ENCODE measurements at places on chromosomes 5 and 9.

DNA sequence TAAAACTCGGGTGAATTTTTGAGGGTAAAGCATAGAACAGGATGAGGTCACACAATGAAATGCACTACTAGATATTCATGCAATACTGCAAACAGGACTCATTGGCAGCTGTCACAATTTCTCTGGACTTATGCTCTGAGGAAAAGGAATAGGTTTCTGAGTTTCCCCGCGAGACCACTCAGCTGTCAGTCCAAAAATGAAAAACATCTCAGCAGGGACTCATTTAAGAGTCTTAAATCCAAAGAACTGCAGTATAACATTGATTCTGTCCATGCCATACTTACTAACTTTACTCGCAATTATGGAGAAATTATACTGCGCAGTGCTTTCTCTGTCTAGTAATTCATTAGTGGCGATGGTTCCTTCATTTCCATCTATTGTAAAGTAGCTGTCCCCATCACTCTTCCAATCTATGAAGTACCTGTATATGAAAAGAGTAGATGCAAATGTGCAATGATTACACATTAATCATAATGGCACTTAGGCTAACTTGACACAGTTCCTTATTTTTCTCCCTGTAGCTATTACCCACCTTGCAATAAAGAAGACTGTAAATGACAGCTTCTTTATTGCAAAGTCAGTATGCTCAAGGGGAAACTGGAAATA, 1070.0 kb downstream of the CDH12 start:
- DNase-seq, result no peak

DNA sequence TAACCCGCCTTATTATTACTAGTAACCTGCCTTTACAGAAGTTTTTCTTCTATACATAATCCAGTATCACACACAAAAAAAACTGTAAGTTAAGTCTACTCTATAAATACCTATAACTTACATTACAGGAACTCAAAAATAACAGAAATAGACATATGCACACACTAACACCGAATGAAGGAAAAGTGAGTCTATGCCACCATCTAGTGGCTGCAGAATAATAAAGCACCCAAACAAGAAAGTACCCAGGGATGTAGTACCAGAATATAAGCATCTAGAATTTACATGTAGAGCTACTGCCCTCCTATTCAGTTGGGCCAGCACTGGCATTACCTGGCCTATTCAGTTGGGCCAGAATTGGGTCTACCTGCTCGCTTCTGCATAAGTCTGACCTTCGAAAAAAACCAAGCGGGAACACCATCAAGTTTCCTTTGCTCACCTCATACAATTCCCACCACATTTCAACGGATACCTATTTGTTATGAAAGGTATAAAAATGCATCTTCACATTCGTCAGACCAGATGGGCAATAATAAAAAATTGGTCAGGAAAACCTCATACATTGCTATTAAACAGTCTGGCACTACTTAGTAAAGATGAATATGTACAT, 4.0 kb upstream of the NIPSNAP3A start:
- DNase-seq, result peak; percentile 44

DNA sequence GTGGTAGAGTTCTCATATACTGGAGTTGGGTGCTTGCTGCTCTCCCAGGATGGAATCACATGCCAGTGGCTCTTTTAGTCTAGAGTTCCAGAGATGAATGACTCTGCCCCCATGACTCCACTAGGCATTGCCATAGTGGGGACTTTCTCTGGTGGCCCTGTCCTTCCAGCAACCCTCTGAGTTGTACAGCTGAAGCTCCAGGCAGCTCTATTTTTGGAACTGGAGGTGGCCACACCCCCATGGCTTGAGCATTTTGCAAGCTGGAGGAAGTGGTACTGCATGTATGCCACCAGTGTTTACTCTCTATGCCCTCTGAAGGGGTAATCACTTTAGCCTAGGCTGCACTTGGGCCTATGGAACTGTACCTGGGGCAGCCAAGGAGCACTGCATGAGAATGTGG, 112.6 kb downstream of the RANBP17 start:
- no peak for DNase-seq

DNA sequence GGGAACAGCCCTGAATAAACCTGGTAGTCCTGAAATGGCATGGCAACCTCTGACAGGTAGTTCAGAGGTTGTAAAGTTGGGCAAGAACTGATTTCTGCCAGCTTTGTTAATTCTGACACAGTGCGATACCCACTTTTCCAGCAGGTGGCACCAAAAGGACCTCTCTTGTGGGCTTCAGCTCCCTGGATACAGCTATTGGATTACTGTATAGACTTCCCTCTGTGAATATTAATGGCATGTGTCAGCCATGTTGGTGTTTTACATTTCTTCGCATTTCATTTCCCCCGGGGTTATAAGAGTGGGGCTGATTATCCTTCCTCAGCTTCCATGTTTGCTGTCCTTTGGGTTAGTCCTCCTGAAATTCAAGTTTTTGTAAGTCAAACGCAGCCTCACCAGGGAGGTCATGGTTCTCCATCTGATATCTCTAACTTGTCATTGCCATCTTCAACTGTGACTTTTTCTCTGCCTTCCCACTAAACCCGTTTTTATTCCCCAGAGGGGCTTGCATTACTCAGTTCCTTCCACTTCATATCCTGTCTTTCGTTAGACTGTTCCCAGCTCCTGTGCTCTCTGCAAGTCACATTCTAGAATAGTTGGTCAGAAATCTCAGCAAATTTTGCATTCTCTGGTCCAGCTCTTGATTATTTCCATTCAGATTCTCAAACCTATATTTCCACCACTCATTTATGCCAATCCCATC, 135.6 kb downstream of the LIFR start:
- DNase-seq, result peak; percentile 65

GRCh38 chr9:111952559-111952958, 55.9 kb downstream of the UGCG start:
- no peak for DNase-seq

- DNase-seq, result no peak
Observed at GRCh38 chr5:40401284-40402006, 278.3 kb upstream of the PTGER4 start.

- DNase-seq, result no peak
Observed at GRCh38 chr9:91034976-91035824, 233.6 kb downstream of the SYK start.

GRCh38 chr5:65480306-65480865, 1.3 kb downstream of the ADAMTS6 start:
- DNase-seq, result peak; percentile 78

GRCh38 chr9:18595597-18595996, 121.6 kb downstream of the ADAMTSL1 start:
- no peak for DNase-seq

DNA sequence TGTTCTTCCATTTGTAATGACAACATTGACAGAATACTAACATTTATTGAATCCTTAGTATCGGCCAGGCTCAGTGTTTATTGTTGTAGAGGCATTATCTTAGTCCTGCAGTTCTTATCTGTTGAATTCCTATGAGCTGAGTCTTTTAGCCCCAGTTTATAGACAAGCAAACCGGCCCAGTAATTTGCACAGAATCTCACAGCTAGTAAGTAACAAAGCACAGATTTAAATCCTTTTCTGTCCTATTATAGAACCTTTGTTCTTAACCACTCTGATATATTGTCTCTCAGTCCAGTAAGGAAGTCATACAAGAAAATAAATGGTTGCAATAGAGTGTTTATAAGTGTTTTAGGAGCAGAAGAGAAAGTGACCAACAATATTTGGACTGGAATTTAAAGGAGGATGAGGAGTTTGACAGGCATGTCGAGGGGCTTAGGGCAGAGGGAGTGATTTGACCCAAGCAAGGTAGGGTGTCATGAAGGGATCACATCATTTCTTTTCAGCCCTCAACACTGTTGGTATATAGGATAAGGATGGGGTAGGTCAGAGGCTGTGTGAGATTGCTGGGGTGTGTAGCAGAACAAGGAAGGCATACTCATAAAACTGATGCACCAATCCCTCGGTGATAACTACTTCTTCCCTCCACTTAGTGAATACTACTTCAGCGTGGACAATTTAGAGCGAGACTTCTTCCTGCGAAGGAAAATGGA, 39.5 kb downstream of the LARP1 start:
- no peak for DNase-seq

DNA sequence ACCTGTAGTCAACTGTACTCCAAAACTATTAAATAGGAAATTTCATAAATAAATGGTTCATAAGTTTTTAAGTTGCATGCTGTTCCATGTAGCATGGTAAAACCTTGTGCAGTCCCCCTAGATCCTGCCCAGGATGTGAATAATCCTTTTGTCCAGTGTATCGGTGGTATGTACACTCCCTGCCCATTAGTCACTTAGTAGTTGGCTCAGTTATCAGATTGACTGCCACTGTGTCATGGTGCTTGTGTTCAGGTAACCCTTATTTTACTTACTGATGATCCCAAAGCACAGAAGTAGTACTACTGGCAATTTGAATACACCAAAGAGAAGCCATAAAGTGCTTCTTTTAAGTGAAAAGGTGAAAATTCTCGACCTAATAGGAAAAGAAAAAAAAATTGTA, 134.2 kb downstream of the RNF180 start:
- no peak for DNase-seq

DNA sequence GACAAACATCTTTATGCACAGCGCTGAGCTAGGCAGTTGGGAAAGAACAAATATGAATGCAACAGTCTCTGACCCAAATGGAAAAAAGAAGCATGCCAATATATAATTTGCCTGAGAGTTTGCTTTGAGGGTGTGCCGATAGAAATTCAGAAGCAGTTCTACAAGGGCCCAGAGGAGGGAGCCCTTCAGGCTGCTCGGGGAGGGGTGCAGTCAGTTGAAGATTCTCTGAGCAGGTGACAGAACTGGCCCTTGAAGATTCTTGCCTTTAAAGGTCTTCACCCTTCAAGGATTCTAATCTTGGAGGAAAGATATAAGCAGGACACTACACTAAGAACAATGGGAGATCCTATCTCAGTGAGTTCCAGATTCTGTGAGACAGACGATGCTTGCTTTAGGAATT, 3.7 kb upstream of the PAPPA start:
- DNase-seq, result no peak

- no peak for DNase-seq
Observed at GRCh38 chr5:181189363-181189961, 15.5 kb downstream of the TRIM7 start.

GRCh38 chr5:167861129-167861927, 430.1 kb upstream of the WWC1 start:
- no peak for DNase-seq

- DNase-seq, result no peak
Observed at GRCh38 chr9:114348261-114348905, 18.7 kb downstream of the ORM2 start.

- no peak for DNase-seq
Observed at GRCh38 chr5:74116266-74116665, 490.3 kb downstream of the ARHGEF28 start.

DNA sequence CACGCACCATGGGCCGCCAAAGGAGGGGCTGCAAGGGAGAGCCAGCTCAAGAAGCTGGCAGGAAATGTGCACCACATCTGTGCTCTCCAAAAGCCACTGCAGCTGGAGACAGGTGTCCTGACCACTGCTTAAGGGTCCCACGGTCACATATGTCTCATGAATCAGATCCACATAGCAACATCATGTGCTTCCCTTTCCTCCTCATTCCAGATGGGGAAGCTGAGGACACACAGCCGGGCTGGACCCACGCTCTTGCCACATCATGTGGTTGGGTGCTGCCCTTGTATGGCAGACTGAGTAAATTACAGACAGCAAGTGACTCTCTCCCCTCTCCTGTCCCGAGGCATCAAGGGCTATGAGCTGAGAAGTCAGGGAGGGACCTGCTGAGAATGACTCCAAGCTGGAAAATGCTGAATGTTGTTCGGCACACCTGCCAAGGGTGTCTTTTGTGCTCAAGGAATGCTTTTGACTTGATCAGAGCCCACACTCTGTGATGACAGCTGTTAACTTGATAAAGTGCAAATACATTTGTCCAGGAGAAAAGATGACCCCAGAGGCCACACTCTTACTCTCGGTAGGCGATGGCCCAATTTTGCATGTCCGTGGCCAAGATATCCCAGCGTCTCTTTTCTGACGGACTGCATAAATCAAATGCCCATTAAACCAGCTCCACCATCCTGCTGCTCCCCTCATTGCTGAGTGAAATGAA, 58.2 kb downstream of the NSUN2 start:
- no peak for DNase-seq

Measured in fibroblast of skin of left quadriceps (primary cell).